ENCODE measurements at places on chromosomes 5 and 9. TPM values are rescaled to one million over a fixed set of nuclear protein-coding genes. Genes with fewer than 3 reads are reported as not detected.

Gene CERCAM
- 95.0 TPM for total RNA-seq

Gene ANKRD31
- 0.09 TPM for total RNA-seq

Gene MEIKIN
- total RNA-seq, result not detected

Gene MYOZ3
- 0.47 TPM for total RNA-seq

Gene WNT8A
- total RNA-seq, result not detected

Gene MARCHF11
- total RNA-seq, result not detected

Gene INIP
- total RNA-seq, result 13.4 TPM

Gene ADAMTSL2
- under 0.01 TPM for total RNA-seq

Gene PRDM9
- not detected for total RNA-seq

Gene ZNF462
- 14.0 TPM for total RNA-seq
